ENCODE measurements at places on chromosomes 2 and 18.
A peak's percentile ranks its signal among the peaks of the same experiment; 100 is the strongest.

DNA sequence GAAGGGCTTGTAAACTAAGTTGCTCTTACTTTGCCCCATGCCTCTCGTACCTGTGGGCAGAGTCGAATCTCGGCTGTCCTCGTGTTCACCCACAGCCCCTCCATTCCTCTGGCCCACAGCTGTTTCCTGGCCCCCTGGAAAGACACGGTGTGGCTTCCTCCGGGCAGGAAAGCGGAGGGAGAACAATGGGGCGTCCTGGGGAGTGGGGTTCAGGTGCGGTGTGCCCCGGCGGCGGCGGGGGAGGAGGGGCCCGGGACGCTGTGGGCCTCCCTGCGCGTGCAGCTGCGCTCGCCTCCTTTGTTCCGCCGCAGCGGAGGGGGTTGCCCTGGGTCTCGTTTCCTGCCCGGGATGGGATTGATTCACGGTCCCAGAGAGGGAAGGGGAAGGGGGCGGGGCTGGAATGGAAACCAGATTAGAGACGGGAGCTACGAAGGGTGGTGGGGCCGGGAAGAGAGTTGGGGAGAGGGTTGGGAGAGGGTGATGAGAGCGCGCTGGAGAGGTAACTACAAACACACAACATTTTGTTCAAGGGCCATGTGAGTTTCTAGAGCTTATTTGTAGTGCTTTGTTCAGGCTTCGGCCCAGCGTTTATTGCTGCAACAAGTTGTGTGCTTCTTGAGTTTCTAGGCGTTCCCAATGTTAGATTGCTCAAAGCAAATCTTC lies 796 bp downstream of the MYO1B start:
- DNase-seq, result peak; percentile 84

GRCh38 chr2:146259816-146260215 lies 1585.0 kb upstream of the ACVR2A start:
- DNase-seq, result no peak

DNA sequence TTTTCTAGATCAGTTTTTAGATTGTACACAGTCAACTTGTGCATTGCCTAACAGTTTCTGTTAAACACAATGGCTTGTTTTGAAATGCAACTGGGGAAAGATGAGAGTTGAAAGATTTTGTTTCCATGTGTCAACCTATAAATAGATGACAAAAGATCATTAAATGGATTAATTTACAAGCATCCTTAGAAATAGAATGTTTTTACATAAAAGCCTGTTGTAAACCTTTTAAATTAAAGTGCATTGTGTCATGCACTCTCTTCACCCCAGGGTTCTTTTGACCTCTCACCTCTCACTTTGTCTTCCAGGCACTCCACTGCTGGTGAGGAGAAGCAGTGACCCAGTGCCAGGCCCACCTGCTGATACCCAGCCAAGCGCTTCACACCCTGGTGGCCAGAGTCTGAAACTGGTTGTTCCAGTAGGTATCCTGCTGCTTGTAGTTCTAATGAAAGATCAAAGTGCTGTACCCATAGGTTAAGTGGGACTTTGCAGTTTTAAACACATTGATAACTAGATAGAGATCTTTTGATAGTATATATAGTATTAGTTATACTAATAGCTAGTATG lies 502.1 kb downstream of the PARD3B start:
- no peak for DNase-seq

GRCh38 chr2:189049709-189050164 lies 75.6 kb downstream of the COL3A1 start:
- DNase-seq, result peak; percentile 63

DNA sequence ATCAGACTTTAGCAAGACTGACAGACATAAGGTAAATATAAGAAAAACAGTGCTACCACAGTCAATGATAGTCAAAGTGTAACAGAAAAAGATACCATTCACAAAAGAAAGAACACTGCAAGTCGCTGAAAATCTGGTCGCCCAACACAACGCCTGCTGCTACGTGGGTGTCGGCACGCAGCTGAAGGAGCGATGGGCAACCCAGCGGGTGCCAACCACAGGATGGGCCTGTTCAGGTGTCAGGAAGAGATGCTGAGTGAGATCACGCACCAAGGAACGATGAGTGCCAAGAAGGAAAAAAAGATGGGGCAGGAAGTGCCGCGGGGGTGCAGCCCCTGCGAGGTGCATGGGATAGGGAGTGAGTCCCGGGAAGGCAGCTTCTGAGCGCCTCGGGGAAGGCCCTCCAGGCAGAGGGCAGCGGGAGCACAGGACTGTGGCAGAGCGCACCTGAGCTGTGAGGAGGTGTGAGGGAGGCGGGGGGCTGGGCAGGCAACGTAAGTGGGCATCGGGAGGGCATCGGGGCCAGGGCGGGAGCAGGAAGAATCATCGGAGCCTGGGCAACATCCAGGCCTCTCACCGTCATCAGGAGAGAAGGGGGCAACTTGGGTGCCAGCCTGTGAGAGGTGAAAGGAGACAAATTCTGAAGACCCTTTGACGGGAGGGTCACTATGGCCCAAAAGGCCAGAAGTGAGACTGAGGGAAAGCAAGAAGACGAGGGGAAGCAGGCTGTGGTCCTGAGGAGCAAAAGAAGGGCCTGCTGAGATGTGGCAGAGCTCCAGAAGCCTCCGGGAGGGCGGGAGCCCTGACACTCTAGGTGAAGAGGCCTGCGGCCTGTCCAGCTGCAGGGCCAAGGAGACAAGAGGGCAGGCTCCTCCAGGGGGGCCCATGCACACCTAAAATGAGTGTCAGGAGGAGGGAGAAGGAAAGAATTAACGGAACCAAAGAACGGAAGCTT lies 14.8 kb upstream of the MTERF4 start:
- no peak for DNase-seq

GRCh38 chr2:205091411-205091810 lies 546.1 kb downstream of the PARD3B start:
- DNase-seq, result no peak

GRCh38 chr2:83584672-83585071 lies 874.4 kb downstream of the SUCLG1 start:
- peak; percentile 71 for DNase-seq

- DNase-seq, result peak; percentile 25
Observed at GRCh38 chr18:80251700-80252099, 4.4 kb upstream of the PARD6G start.

- DNase-seq, result no peak
Observed at GRCh38 chr2:199744724-199745123, 106.3 kb downstream of the FTCDNL1 start.

GRCh38 chr2:37149626-37150322 lies 7.0 kb downstream of the EIF2AK2 start:
- no peak for DNase-seq

- peak; percentile 88 for DNase-seq
Observed at GRCh38 chr18:46169464-46169941, 65.3 kb downstream of the HAUS1 start.

- peak; percentile 37 for DNase-seq
Observed at GRCh38 chr2:236499691-236500578, 69.7 kb upstream of the ACKR3 start.

- no peak for DNase-seq
Observed at GRCh38 chr2:103887625-103888024, 966.3 kb upstream of the POU3F3 start.
